Eye (tissue), 1 donor: ENCODE measurements at places on chromosomes 13 and 19.

DNA sequence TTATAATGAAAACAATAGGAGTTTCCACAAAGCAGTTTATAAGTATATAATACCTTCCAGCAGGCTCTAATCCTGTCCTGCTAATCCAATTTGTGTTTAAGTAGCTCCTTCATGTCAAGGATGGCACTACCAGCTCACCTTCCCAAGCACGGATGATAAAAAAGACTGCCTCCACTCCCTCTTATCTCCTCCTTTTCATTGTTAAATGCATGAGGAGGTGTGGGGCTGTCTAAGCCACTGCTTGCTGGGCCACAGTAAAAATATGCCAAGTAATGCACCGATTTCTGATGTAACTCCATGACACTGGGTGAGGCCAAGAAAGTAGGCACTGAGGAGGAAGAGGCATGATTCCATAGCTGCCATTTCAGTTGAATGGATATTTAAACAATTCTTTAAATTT is 193.1 kb downstream of the ZIC5 start:
- no peak for DNase-seq

DNA sequence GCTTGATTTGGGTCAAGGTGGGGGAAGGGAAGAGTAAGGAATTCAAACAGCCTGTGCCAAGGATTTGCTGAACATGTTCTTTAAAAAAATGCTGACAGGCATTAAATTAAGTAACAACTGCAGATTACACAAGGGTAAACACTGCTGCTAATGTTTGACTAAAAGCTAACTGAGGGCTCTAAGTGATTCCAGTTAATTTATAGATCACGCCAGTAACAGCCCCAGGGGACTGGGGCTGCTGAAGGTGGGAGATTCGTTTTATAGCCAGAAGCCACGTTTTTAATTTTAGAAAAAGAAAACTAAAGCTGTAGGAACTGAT is 321.7 kb downstream of the DLEU7 start:
- DNase-seq: peak; percentile 50

GRCh38 chr19:51166846-51167490 is 24.9 kb downstream of the SIGLEC7 start:
- DNase-seq: no peak

DNA sequence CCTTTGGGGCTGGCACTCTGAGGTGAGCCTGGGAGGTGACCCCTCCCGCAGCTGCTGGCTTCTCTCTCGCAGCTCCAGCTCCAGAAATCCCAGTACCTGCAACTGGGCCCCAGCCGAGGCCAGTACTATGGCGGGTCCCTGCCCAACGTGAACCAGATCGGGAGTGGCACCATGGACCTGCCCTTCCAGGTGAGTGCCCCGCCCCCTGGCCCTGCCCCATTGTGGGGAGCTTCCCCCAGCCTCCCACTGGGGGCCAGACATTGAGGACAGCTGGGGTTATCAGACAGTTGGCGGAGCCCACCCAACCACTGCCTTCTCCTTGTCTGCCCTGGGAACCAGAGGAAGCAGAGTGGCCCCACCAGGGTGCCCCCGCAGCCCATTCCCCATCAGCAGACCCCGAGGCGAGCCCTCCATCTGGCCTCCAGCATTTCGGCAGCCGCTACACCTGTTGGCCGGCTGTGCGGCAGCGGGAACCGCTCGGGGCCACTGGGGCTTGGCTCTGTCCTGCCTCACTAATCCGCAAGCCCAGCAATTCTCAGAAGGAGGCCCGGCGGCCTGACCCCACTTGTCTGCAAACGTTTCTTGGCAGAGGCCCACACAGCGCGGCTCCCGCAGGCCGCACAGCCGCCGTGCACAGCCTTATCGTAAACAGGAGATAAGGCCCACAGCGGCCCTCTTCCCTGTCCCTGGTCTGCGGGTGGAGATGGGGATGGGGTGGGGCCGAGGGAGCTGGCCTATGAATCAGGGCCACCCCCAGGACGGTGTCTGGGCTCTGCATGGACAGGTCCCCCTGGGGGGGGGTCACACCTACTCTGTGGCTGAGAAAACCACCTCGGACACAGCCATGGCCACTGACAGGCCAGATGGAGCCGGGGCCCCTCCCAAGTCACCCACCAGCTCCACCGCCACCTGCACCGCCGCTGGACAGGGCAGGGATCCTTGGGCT is 48.0 kb downstream of the COMP start:
- peak; percentile 72 for DNase-seq

- no peak for DNase-seq
These were observed 3.0 kb downstream of the OR10H3 start for GRCh38 chr19:15740785-15741184.

GRCh38 chr13:98484289-98485219 is 92.4 kb downstream of the STK24 start:
- DNase-seq: peak; percentile 74

GRCh38 chr13:21458451-21458812 is 671 bp downstream of the ZDHHC20 start:
- DNase-seq: peak; percentile 82

DNA sequence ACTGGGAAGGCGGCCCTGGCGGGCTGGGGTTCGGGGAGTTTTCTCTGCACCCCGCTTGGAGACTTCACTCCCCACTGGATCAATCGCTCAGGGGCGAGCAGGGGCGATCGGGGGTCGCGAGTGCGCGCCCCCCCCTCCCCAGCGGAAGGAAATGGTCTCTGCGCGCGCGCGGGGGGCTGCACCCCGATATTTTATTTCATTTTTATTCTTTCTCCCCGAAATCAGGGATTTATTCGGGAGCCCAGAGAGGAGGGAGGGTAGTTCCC is 421 bp downstream of the ARID3A start:
- DNase-seq: no peak

DNA sequence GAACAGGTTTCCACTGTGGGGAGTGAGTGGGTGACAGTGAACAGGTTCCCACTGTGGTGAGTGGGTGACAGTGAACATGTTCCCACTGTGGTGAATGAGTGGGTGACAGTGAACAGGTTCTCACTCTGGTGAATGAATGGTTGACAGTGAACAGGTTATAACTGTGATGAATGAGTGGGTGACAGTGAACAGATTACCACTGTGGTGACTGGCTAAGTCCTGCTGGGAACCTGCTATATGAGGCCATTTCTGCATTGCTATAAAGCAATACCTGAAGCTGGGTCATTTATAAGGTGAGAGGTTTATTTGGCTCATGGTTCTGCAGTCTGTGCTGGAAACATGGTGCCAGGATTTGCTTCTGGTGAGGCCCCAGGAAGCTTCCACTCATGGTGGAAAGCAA is 637.1 kb downstream of the UQCRFS1 start:
- no peak for DNase-seq

DNA sequence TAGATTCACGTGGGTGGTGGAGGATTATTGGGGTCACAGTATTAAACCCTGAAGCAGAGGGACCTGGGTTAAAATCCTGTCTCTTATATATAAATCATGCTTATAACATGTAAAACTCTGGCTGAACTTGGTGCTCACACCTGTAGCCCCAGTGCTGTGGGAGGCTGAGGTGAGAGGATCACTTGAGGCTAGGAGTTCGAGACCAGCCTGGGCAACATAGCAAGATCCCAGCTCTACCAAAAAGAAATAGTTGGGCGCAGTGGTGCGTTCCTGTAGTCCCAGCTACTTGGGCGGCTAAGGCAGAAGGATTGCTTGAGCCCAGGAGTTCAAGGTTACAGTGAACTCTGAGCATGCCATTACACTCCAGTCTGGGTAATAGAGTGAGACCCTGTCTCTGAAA is 2.4 kb downstream of the ZNF805 start:
- DNase-seq: no peak

GRCh38 chr13:109211616-109212015 is 574.8 kb downstream of the IRS2 start:
- peak; percentile 42 for DNase-seq

DNA sequence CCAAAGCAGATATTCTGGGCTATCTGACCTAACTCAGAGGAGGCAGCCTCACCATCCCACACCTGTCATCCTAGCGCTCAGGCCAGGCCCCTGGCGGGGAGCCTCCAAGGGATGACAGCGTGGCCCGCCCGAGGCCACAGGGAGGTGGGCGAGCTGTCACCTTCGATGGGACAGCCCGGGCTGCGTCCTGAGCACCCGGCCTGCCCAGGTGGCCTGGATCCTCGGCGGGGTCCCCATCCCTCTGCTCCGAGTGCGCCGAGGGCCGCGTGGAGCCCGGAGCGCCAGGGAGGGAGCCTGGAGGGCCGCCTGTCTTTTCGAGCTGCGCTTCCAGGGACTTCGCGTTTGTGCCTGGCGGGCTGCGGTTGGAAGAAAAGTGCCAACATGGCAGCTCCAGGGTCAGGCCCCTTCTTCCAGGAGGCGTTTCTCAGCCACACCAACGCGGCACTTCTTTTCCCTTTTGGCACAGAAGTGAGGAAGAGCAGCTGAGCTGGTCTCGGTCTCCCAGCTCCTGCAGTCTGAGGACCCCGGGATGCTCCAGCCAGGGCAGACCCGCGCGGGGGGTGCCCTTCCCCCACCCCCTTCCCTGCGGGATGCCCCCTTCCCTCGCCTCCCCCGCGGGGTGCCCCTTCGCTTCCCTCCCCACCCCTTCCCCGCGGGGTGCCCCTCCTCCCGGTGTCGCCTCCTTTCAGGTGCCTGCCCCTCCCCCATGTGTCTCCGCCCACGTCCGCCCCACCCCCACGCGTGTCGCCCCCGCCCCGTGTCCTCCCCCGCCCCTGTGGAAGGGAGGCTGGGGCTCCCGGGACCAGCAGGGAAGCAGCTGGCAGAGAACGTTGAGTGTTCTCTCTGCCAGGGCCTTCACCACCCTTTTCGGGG is 42.3 kb downstream of the GJA3 start:
- peak; percentile 78 for DNase-seq

GRCh38 chr19:50482271-50482855 is 5.7 kb upstream of the GARIN5A start:
- DNase-seq: no peak

DNA sequence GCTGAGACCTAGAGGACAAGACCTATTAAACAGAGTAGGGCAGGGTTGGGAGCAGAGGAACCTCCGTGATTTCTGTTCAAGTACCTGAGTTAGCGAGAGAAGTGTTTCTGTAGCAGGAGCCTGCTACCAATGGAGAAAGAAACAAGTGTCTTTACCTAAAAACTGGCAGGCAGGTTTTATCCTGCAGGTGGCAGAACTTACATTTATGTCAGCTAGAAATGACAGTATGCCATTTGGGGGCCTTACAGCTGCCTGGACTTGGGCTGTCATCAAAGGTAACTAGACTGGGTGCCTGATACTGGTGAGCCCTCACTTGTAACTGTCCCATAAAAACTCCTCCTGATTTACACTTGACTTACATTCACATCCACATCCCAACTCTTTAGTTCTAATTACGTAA is 185.3 kb upstream of the MIR17HG start:
- no peak for DNase-seq

GRCh38 chr13:21707586-21707985 is 36.7 kb downstream of the FGF9 start:
- DNase-seq: no peak

DNA sequence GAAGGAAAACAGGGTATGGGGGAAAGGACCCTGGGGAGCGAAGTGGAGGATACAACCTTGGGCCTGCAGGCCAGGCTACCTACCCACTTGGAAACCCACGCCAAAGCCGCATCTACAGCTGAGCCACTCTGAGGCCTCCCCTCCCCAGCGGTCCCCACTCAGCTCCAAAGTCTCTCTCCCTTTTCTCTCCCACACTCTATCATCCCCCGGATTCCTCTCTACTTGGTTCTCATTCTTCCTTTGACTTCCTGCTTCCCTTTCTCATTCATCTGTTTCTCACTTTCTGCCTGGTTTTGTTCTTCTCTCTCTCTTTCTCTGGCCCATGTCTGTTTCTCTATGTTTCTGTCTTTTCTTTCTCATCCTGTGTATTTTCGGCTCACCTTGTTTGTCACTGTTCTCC is 2.7 kb downstream of the KLK3 start:
- no peak for DNase-seq

GRCh38 chr13:74005320-74006157 is 128.7 kb downstream of the KLF12 start:
- no peak for DNase-seq

- DNase-seq: no peak
These were observed 22.3 kb upstream of the ZBTB7A start for GRCh38 chr19:4088975-4089374.

DNA sequence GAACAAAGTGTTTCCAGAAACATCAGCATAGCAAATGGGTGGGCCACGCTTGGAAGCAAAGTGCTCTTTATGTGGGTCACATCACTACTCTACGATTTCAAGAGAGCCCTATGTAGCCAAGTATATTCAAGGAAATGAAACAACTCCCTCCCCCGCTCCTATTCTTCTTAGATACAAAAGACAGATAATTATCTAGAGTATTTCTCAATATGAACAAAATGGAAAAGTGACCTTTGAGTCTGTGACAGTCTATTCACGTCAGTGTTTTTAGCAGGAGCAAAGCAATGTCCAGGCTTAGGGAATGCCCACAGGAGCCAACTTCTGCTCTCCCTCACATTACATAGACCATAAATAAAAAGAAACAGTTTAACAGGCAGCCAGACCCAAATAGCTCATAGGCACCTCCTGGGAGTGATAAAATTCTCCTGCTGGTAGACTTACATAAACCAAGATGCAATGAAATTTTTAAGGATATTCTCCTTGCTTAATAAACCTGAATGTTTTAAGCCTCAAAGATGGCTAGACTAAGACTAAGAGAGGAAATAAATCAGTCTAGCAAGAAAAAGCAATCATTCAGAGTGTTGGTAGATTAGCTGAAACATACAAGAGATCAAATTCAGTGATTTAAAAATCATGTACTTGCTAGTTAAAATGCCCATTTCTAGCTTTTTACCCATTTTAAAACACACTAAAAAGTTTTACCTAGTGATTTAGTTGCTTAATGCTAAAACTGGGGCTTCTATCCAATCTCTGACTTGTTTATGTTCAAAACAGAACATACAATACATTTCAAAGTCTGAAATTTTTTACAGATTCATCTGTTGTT is 182.8 kb downstream of the RGCC start:
- DNase-seq: no peak

DNA sequence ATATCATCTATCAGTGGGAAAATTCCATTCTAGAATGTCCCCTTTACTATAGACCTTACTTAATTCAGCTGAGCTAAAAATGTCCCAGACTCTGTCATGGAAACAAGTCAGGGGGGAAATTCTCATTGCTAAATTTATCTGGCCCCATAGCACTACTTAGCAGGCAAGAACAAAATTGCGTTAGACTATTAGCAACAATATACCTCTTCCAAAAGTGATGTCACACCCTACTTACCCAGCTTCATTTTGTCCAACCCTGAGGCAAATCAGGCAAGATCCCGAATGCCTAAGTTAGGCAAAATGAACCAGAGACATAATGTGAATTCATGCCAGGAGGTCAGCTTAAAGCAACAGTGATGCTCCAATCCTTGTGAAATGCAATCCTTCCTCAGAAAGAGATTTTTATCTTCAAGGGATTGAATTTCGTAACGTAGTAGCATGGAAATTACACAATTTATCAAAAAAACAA is 93.7 kb downstream of the FRY start:
- DNase-seq: no peak
